ENCODE measurements at places on chromosomes 12 and 14.
A peak's percentile ranks its signal among the peaks of the same experiment; 100 is the strongest.

GRCh38 chr14:68627868-68628604 lies 164.8 kb downstream of the ZFP36L1 start:
- DNase-seq: peak; percentile 41

DNA sequence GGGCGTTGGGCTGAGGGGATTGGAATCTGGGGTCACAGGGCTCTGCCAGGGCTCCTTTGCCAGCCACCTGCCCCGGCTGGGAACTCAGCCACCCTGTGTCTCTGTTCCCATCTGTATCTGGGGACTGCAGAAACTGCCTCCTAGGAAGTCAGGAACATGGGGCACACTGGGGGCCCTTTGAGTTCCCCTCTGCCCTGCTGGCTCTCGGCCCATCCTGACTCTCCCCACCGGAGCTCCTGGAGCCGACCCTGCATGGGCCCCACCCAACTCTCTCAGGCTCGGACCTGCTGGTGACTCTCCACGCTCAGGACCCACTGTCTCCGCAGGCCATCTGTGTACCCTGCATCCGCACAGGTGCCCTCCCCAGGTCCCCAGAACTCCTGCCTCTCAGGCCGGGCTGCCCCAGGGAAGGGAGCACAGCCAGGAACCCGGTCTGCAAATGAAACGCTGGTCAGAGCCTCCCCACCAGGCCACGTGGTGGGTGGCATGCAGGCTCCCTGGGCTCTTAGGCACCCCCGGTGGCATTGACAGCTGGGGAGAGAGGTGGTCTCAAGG lies 82.8 kb downstream of the KIF26A start:
- DNase-seq: no peak

GRCh38 chr14:24659916-24660570 lies 26.1 kb upstream of the GZMB start:
- DNase-seq: no peak

GRCh38 chr14:103879118-103879569 lies 31.8 kb upstream of the PPP1R13B start:
- no peak for DNase-seq

DNA sequence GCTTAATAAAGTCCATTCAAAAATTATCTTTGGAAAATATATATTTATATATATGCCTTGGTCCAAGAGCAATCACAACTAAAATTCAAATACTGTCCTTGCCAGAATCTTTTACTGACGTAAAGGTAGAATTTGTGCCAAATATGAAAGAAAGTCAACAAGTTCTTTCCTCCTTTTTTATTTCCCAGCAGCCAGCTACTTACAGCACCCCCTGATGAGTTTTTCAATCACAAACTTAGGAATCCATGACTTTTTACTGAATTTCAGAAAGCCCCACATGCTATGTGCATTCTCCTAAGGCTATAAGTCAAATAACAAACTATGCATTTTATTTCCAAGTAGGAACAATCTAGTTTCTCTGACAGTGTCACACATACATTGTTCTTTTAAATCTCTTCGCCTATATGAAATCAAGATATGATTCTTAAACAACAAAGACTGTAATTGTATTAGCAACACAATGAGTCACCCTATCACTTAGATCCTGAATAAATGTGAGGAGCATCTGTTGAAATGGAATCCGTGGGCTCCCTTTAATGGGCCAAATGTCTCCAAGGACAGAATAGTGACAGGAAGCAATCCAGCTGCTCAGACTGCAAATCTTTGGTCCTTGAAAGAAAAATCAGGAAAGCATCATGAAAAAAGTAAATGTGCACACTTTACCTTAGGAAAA lies 271.4 kb downstream of the DUSP6 start:
- DNase-seq: no peak

GRCh38 chr12:16606201-16606849 lies 363 bp upstream of the LMO3 start:
- no peak for DNase-seq

GRCh38 chr12:75289753-75290152 lies 40.4 kb downstream of the CAPS2 start:
- DNase-seq: no peak

GRCh38 chr12:26428420-26428819 lies 233.0 kb downstream of the SSPN start:
- DNase-seq: no peak

GRCh38 chr12:43835656-43836474 lies at the start of gene TMEM117:
Gene TMEM117 (plus strand): TSS chr12:43836081.
- DNase-seq: peak; percentile 12

Data from activated CD4-positive, alpha-beta T cell treated with anti-CD3 and anti-CD28 coated beads for 24 hours (primary cell).